Activated T-helper 1 cell treated with Interleukin-2 at 50 U/mL for 16 hours (primary cell): ENCODE measurements at places on chromosomes 7 and 10.
A peak's percentile ranks its signal among the peaks of the same experiment; 100 is the strongest.

GRCh38 chr10:117804470-117805011 lies 242.2 kb downstream of the RAB11FIP2 start:
- no peak for DNase-seq

GRCh38 chr7:22393913-22394729 lies 37.2 kb upstream of the RAPGEF5 start:
- DNase-seq = no peak

- DNase-seq = no peak
These were observed 26.0 kb downstream of the SLIT1 start for GRCh38 chr10:97159646-97160305.

DNA sequence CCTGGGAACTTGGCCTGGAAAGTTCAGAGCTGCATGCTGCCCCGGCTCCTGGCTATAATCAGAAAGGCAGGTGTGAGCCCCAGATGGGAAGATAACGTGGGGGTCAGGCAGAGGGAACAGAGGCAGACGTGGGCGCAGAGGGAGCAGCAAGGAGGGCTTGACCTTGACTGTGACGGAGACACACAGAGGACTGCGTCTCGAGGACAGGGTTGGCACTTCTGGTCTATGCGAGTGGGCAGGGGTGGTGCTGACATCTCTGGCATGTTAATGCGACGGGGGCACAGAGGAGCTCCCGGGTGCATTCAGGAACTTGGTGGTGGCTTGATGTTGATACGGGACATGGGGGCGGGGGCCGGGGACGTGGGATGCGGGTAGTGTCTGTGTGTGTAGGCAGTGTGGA lies 232.1 kb upstream of the GRB10 start:
- no peak for DNase-seq

DNA sequence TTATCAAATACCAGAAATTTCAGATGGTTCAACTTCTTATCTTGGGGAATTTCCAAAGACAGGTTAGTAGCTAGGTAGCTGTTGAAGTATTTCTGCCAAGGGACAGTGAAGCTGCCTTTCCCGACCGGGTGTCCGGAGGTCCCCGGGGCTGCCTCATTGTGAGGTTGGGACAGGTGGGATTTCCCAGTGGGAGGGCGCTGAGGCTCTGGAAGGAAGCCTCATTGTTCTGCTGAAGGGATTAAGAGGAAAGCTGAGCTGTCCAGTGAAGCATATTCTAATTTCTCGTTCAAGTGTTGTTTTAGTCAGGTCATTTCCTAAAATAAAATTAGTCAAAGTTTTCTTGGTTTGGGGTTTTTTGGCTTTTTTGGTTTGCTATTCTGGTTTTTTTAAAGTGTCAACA lies 244.2 kb downstream of the MGMT start:
- DNase-seq = no peak

GRCh38 chr7:97868788-97869187 lies 3.4 kb downstream of the ASNS start:
- no peak for DNase-seq

DNA sequence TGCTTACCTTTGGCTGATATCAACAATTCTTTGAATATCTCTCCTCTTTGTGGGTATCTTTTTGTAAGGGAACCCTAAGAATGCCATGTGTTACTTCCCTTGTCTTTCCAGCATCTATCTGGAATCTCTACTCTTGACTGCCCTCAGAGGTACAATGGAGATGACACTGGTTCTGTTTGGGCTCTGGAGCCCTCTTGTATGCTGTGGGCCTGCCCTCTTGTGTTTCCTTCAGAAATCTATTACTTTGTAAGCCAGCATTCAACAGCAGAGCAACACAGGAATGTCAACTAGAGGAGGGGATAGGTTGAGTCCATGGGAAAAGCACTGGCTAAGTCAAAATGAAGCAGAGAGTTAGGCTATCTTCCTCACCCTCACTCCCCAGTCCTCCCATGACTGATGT lies 142.3 kb downstream of the XPNPEP1 start:
- no peak for DNase-seq

- DNase-seq = no peak
These were observed 404.3 kb upstream of the NPVF start for GRCh38 chr7:25632616-25633015.

- peak; percentile 8 for DNase-seq
These were observed 14.8 kb downstream of the DPCD start for GRCh38 chr10:101602761-101603398.

- no peak for DNase-seq
These were observed 67.5 kb downstream of the MKI67 start for GRCh38 chr10:128058750-128059134.

GRCh38 chr7:17690030-17690429 lies 250.3 kb downstream of the SNX13 start:
- DNase-seq = no peak

DNA sequence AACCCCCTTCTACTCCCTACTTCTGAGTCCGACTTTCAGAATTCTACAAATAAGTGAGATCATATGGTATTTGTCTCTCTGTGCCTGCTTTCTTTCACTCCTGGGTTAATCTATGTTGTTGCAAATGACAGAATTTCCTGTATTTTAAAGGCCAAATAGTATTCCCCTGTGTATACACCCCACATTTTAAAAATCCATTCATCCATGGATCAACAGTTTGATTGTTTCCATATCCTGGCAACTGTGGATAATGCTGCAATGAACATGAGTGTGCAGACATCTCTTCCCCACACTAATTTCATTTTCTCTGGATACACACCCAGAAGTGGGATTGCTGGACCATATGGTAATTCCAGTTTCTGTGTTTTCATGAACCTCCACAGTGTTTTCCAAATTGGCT lies 225.8 kb upstream of the TCERG1L start:
- no peak for DNase-seq

DNA sequence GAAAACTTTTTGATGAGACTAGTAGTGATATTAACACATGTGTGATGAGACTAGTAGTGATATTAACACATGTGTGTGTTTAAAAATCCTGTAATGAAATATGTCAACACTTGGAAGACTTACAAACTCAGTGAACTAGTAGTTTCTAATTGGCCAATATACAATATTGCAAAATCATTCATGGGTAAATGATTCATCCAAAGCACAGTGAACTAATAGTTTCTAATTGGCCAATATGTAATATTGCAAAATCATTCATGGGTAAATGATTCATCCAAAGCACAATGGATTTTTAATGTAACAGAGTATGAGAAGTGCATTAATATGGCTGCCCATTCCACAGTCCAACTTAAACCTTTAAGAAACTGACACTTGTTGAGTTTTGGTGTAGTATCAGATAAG lies 77.8 kb downstream of the ATAD1 start:
- DNase-seq = no peak

DNA sequence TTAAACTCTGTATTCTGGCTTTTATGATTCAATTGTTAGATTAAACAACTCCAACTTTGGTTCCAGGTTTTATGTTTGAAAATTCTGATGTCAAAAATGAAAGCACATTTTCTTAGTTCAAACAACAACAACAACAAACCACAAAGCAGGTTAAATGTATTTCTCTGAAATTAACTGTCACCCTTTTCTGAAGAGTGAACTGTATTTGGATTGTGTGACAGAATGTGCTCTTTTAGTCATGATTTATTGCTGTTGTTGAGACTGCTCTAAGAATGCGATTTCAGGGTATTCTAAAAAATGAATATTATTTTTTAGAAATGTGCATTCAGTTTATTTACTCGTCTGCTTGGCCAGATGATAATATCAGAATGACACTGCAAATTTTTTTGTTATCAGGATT lies 144.1 kb downstream of the GNAI1 start:
- DNase-seq = no peak

DNA sequence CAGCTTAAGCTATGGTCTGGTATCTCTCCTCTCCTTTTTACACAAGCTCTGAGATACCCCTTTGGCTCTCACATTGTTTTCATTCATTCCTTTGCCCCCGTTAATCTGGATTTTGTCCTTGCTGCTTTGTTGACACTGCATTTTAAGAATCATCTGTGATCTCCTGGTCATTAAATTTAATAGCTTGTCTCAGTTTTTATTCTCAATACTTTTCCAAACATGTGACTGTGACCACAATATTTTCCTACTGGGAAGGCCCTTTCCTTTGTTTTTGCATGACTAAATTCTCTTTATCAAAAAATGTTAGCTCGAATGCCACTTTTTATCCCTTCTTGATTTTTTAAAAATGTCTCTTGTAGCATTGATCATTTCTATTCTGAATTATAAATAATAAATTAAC lies 171.2 kb downstream of the SUGCT start:
- no peak for DNase-seq

DNA sequence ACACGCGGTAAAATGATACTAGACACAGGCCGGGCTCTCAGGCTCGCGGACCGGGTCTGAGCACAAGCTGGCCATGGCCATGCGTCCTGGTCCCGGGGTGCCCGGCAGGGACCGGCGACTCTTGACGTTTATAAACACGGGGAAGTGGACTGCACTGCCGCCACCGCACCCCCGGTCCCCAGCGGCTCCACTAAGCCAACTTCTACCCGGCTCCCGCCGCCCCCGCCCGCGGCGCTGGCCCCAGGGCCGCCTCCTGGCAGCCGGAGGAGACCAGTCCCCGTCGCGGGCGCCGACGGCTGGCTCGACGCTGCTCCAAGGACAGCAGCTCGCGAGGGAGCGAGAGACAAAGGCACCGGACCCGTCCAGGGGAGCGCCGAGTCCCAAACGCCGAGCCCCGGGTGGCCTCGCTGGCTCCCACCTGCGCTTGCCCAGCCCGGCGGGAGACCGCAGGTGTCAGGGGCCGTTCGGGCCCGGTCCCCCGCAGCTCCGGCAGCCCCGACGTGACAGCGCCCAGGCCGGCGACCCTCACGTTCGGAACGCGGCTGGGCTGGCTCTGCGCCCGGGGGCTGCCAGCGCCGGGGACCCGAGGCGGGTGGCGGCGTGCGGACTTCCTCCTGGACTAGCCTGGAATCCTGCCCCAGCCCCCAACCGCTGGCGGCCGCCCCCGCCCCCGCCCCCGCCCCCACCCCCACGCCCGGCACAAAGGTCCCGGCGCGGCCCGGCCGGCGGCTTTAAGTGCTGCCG lies 517 bp downstream of the ITGB1 start:
- DNase-seq = peak; percentile 20
